ENCODE measurements at places on chromosomes 1 and 21. TPM values are rescaled to one million over a fixed set of nuclear protein-coding genes. Genes with fewer than 3 reads are reported as not detected.

- no peak for DNase-seq
Measured at GRCh38 chr1:28519946-28520725, 14.3 kb downstream of the RCC1 start.

DNA sequence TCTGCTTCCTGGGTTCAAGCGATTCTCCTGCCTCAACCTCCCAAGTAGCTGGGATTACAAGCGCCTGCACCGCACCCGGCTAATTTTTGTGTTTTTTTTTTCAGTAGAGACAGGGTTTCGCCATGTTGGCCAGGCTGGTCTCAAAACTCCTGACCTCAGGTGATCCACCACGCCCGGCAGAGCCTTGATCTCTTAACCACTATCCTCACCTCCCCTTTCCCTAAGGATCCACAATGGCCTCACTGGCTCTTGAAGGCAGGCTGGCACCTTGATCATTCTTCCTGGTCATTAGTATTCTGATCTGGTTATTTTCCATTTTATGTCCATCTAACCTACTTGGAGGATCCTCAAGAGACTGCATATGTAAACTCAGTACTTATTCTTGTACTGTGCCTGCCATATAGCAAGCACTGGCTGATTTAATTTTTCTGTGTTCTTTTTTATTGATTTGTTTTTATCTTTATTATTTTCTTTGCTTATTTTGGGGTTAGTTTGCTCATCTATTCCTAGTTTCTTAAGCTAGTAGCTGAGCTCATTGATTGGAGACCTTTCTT lies 6.3 kb downstream of the RCC1 start:
- no peak for DNase-seq

DNA sequence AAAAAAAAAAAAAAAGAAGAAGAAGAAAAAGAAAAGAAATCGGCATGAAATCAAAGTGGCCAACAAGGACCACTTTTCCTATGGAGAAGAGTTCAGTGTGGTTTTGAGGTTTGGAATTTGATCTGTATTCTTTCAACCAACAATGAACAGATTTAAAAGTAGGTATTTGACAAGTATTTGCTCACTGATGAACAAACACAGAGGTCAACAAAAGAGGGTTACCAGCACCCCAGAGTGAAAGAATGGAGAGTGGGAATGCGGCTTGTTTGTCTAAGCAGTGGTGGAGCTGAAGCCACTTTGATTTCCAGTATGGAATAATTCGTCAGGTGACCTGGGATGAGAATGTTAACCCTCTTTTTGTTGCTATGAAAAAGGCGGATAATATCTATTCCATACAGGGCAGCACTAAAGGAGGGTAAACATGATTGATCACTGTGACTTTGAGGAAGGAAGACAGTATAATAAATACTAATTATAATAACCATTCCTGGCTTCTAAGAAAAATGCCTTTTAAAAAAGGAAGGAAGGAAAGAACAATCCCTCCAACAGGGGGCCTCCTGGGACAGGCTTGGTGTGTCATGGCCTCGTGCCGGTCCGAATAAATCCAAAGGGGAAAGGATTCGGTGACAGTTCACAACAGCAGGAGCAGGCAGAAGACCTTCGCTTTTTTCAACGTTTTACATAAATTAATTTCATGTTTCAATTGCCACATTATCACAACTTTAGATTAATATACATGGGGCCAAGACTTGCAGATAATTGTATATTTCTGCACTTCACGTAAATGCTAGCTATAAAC lies 37.2 kb upstream of the SIM2 start:
- no peak for DNase-seq

Gene SPOCD1
- 70.0 TPM for total RNA-seq

- no peak for DNase-seq
Measured at GRCh38 chr1:197737916-197738315, 37.4 kb downstream of the DENND1B start.

- no peak for DNase-seq
Measured at GRCh38 chr1:28905921-28906666, 8.3 kb upstream of the EPB41 start.

- DNase-seq = no peak
Measured at GRCh38 chr1:44467566-44467965, 62.5 kb downstream of the RNF220 start.

- no peak for DNase-seq
Measured at GRCh38 chr1:15820478-15820877, 13.0 kb upstream of the UQCRHL start.

DNA sequence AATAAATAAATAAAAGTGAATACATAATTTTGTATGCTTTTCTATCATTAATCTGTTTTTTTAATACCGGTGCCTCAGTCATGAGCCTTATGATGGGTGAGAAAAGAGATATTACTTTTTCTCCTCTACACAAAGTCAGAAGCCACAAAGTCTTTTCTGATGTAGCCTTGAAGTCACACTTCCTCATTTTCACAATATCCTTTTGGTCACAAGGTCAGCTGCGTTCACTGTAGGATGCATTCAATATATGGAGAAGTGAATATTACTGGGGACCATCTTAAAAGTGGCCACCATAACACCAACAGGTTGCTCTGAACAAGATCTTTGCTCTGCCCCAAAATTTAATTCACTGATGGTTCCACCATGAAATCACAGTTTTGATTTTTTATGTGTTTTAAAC lies 83.3 kb upstream of the TNR start:
- no peak for DNase-seq

DNA sequence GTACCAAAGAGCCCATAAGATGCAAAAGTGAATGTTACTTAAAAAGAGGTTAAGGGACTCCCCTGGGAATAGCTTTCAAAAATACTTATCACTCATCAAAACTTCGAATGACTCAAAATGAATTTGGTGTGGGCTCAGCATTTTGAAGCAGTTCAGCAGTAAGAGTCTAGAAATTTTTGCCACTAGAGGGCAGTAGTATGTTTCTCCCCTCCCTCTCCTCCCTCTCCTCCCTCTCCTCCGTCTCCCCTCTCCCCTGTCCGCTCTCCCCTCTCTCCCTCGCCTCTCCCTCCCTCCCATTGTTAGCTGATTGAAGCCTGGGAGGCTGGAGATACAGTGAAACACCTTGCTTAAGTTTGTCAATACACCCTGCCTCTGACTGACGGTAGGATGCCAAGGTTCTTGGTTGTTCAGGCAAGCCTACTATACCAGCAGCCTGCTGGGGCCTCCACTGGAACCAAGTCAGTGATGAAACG lies 70.8 kb upstream of the TENT5C start:
- peak; percentile 31 for DNase-seq

- DNase-seq = no peak
Measured at GRCh38 chr1:69263921-69264391, 303.8 kb upstream of the LRRC7 start.

Gene C1orf141
- not detected for total RNA-seq

GRCh38 chr1:208641579-208642280 lies 397.5 kb upstream of the PLXNA2 start:
- DNase-seq = no peak

Gene OR2M3
- not detected for total RNA-seq

Gene SYCP1
- not detected for total RNA-seq

DNA sequence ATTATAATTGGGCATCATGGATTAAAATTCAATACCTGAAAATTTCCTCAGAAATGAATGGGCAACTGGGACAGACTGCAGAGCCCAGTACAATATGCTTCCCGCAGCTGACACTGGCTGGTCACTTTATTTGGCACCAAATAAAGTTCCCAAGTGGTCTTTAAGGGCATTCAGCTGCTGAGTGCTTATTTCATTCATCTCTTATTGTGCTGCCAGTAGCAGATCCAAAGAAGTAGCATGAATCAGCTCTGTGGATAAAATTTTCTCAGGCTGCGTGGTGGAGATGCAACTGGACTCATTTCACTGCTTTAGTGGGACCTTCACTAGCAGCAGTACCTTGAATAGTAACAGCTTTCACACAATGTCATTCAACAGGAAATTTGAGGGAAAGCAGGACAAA lies 226.3 kb upstream of the ADGRL2 start:
- no peak for DNase-seq

Gene FAM151A
- not detected for total RNA-seq

GRCh38 chr1:201228011-201228983 lies 37.7 kb downstream of the IGFN1 start:
- DNase-seq = no peak

DNA sequence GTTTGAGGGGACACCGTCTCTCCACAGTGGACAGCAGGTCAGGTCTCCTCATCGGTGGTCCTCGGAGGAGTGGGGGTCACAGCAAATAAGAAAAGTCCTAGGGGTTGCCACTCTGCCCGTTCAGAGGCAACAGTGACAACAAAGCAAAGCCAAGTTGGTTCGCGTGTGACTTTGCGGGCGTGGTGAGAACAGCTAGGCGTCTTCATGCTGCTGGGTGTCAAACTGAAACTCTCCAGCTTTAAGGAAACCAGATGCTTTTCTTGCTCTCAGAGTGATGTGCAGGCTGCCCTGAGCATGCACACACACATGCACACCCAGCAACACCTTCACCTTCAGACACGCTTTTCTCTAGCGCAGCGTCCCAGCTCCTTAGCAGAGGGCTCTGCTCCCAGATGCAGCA lies 70.1 kb upstream of the ARHGEF16 start:
- DNase-seq = no peak

DNA sequence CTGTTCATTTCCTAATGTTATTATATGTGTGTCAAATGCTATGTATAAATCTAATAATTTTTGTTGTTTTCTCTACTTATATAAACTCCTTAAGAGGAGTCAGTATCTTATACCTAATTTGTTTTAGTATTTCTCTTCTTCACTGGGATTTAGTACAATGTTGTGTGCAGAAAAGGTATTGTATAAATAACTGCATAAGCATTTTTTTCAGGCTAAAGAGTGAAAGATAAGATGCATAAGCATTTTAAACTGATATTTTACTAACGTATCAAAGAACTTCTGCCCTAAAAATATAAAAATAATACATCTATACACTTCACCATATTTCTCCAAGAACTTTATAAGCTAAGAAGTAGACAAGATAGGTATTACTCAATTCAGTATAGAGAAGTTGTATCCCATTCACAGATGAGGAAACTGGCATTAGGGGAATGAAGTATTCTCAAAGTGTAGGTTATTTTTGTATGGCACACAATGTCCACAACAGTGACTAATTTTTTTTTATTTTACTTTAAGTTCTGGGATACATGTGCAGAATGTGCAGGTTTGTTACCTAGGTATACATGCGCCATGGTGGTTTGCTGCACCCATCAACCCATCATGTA lies 59.3 kb downstream of the NUP210L start:
- DNase-seq = no peak

DNA sequence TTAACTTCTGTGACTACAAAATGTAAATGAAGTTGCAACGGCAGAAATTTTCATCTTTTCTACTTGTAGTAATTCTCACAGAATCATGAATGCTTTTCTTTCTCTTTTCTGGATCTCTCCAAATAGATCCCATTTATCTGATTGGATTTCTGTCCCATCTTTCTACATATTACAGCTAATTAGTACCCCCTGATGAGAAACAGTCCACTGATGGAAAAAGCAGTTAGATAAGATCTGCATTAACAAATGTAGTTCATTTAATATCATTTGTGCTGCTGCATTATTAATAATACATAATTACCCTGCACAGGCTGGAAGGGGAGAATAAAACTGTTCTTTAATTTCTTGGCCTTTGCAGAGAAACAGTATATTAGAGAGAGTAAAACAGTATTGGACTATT lies 289.3 kb downstream of the TTLL7 start:
- no peak for DNase-seq

DNA sequence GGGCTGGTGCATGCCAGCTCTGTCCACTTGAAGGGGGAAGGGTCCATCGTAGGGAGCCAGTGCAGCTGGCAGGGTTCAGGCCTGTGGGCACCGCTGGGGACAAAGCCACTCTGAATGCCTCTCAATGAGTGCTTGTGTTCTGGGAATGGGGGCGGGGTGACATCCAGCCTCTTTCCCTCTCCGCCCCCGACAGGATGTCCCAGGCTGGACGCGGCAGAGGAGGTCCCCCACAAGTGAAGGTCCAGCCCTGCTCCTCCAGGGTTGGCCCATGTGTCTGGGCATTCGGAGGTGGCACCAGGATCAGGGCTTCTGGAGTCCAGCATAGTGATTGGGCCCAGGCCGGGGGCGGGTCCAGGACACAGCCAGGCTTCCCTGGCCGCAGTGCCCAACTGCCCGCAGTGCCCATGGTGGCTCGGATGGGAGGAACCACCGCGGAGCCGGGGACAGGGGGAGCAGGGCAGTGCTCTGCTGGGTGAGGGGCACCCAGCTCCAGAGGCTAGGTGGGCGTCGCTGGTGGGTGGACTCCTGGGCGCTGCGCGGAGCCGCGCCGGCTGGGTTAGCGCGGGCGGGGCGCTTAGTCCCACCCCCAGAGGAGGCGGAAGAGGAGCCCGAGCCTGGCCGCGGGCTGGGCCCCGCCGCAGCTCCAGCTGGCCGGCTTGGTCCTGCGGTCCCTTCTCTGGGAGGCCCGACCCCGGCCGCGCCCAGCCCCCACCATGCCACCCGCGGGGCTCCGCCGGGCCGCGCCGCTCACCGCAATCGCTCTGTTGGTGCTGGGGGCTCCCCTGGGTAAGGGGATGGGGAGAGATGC lies at the start of gene SHISA4:
Gene SHISA4 (plus strand): TSS at position 617 of the 808 bp plus-strand sequence. CDS start 97 bp downstream, at position 714.
- no peak for DNase-seq

- DNase-seq = no peak
Measured at GRCh38 chr1:12552951-12553921, 64.8 kb downstream of the DHRS3 start.

DNA sequence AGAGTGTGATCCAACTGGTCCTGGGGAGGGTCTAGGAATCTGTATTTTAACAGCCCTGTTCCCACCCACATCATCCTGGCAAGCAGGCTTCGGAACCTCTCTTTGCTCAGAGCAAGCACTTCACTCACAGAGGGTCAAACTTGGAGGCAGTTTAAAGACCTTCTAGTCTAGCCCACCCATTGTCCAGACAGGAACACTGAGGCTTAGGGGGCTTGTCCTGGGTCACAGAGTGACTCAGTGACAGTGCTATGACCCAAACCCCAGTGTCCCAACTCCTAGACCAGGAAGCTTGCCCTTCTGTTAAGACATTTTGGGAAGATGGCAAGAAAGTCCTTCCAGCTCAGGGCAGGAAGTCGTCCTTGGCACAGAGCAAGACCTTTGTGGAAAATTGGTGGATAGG lies 36.5 kb downstream of the FBXO2 start:
- DNase-seq = no peak

Gene NFASC
- total RNA-seq = 0.06 TPM

DNA sequence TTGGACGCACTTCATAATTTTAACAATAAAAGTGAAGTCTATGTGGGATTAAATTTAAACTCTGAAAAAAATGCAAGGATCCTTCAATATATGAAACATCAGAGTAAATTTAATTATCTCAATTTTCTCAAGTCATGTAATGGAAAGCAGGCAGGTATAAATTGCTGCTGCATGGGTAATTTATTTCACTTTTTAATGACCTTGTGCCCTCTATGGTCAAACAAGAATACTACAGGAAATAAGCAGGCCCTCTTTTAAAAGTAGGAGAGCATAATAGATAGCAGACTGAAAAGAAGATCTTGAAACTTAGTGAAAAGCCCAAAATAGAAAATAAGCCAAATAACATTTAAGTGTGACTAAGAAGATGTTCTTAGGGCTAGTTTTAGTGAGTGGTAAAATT lies 22.9 kb downstream of the BCAS2 start:
- no peak for DNase-seq

- DNase-seq = no peak
Measured at GRCh38 chr1:84146411-84147032, 2.5 kb downstream of the PRKACB start.
